ENCODE measurements at places on chromosomes 6 and 20.

DNA sequence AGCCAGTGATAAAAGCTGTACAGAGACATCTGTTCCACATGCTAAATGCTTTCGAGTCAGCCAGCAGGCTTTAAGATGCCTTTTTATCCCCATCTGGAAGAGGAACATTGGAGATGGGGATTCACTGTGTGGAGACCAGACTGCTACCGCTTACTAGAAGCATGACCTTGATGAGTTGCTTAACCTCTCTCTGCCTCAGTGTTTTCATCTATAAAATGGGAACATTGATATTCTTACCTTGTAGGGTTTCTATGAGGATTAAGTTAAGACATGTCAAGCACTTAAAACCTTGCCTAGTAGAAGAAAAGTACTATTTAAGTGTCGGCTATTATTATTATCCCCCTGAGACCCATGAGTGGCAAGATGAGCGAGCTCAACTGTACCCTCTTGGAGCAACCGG is 165.3 kb upstream of the SNX9 start:
- no peak for DNase-seq

DNA sequence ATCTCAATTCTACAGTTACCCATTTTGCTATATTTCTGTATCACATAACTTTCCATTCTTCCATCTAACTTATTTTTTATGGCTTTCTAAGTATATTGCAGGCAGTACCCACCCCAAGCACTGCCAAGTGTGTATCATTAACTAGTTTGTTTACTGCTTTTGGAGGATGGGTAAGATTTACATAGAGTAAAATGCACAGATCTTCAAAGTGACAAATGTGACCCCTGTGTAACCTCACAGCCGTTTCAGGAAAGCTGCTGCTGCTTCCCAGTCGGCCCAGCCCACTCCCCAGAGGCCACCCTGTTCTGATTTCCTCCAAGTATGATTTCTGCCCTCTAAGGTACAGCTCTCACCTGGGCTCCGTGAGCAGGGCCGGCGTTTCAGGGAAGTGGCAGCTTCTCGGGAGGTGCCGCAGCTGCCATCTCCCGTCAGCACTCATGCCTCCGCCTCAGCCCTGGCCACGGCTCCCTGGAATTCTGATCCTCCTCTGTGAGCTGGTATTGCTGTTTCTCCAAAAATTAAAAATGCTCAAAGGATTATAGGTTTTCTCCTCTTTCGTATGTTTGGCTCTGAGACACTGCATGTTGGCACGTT is 15.0 kb upstream of the MAP1LC3A start:
- no peak for DNase-seq

GRCh38 chr20:3980260-3981131 is 34.9 kb downstream of the RNF24 start:
- DNase-seq: no peak

DNA sequence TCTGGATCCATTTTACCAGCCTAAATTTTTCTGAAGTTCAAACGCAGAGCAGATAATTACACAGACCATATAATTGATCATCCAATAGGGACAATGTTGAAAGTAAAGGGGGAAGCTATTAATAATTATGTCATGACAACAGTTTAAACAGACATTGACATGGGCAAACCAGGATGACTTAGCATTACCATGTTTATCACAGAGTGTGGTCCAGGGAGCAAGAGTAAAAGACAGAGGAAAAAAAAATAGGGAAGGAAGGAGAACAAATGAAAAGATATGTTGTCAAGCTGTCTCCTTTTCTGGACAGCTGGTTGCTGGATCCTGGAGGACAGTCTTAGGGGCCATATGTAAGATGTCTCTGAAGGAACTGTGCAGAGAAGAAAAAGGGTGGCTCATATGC is 69.4 kb upstream of the FBXL4 start:
- DNase-seq: no peak

DNA sequence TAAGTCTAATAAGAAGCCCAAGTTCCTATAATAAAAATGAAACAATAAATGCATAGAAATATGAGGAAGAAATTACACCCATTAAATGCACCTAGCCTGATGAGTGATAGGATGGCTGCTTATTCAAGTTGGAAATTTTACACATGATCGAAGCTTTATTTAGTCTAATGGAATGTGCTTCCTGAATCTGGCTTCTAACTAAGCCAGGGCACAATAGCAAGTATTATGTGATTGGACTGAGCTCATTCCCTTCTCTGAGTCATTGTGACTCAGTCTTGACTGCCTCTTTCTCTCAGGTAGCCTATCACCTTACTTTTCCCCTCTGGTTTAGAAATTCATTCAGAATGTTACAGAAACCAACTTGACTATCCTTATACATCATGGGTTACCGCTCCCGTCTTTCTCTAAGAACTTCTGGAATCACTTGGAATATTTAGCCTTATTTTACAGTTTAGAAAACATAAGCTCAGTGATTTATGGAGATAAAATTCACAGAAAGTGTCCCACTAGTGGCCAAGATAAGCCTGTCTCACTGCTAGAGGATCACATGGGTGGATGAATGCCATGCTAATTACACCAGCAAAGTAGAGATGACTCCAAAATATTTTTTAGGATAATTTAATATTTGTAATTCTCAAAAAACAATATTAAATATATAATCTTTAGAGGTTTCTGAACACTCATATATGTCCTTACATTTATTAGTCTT is 505.3 kb upstream of the JAG1 start:
- DNase-seq: no peak

DNA sequence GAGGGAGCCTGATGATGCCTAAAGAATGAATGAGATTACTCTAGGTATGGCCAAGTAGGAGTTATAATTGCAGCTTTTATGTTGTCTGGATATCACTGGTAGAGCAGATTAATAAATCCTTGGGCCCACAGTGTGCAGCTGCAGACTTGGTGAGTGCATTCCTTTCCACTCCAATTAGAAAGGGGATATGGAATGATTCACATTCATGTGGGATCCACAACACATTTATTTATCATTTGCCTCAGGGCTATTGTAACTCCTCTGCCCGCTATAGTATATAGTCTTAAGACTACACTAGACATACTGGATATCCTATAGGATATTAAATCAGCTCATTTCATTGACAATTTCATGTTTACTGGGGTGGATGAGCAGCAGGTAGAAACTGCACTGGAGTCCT is 11.6 kb upstream of the HLA-G start:
- DNase-seq: no peak

GRCh38 chr6:91281901-91282300 is 695.0 kb upstream of the MAP3K7 start:
- no peak for DNase-seq

DNA sequence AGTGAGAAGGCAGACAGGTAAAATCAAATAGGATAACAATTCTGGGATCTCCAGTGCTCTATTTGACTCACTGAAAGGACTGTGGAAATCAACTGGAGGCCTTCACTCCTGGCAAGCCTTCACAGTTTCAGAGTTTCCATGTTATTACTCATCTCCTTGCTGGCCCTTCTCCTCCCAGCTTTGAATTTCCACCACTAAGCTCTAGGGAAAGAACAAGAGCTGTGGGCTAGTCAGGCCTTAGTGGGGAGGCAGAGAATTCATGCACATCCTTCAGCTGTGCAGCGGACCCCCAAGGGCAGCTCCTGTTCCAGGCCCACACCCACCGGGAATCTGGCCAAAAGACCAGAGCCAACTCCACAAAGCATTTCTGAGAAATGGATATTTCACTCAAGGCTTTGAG is 26.0 kb downstream of the MYLIP start:
- DNase-seq: no peak
